Epithelial cell of umbilical artery (primary cell): ENCODE measurements at places on chromosomes 7 and 10. TPM values are rescaled to one million over a fixed set of nuclear protein-coding genes. Genes with fewer than 3 reads are reported as not detected.

Gene STEAP4
- total RNA-seq = not detected in 2 replicates

Gene FAM25G
- total RNA-seq = not detected in 2 replicates

Gene UNCX
- total RNA-seq = not detected in 2 replicates

Gene WIPF3
- not detected in 2 replicates for total RNA-seq

Gene CRPPA
- total RNA-seq = 1.3 and 1.7 TPM in 2 replicates

Gene DOCK4
- total RNA-seq = 138 and 229 TPM in 2 replicates

Gene CLRN3
- total RNA-seq = not detected in 2 replicates

Gene DENND10
- total RNA-seq = 53.8 and 54.6 TPM in 2 replicates

Gene OPN4
- not detected in 2 replicates for total RNA-seq

Gene TMEM229A
- not detected in 2 replicates for total RNA-seq

Gene ELFN1
- total RNA-seq = 0.15 and 3.9 TPM in 2 replicates
